ENCODE measurements at places on chromosomes 5 and 9. TPM values are rescaled to one million over a fixed set of nuclear protein-coding genes. Genes with fewer than 3 reads are reported as not detected.

FOXD4L4 gene
- total RNA-seq = not detected

PCDHA5 gene
- total RNA-seq = 0.74 TPM

CAMK4 gene
- total RNA-seq = 0.11 TPM

ATP10B gene
- total RNA-seq = not detected

CDC20B gene
- total RNA-seq = 0.07 TPM

MELK gene
- total RNA-seq = 71.3 TPM

SVEP1 gene
- 1.8 TPM for total RNA-seq

FOXE1 gene
- 4.5 TPM for total RNA-seq

IFNA21 gene
- not detected for total RNA-seq

SLC45A2 gene
- total RNA-seq = 0.05 TPM

RASGEF1C gene
- total RNA-seq = not detected

GPR150 gene
- 0.18 TPM for total RNA-seq

HMCN2 gene
- 0.06 TPM for total RNA-seq

MED22 gene
- total RNA-seq = 35.2 TPM

LVRN gene
- total RNA-seq = 0.06 TPM

IFNK gene
- total RNA-seq = not detected

GAPT gene
- not detected for total RNA-seq

WNT8A gene
- total RNA-seq = not detected

ADAMTS13 gene
- 0.76 TPM for total RNA-seq

PPIC gene
- total RNA-seq = 16.4 TPM

LRRC19 gene
- total RNA-seq = not detected

PRRT1B gene
- 0.70 TPM for total RNA-seq

CORO2A gene
- 0.59 TPM for total RNA-seq

GRM6 gene
- not detected for total RNA-seq
